ENCODE measurements at places on chromosomes 2 and 18. TPM values are rescaled to one million over a fixed set of nuclear protein-coding genes. Genes with fewer than 3 reads are reported as not detected.

- DNase-seq: no peak
Measured at GRCh38 chr2:88855620-88856408, 164.3 kb downstream of the RPIA start.

DNA sequence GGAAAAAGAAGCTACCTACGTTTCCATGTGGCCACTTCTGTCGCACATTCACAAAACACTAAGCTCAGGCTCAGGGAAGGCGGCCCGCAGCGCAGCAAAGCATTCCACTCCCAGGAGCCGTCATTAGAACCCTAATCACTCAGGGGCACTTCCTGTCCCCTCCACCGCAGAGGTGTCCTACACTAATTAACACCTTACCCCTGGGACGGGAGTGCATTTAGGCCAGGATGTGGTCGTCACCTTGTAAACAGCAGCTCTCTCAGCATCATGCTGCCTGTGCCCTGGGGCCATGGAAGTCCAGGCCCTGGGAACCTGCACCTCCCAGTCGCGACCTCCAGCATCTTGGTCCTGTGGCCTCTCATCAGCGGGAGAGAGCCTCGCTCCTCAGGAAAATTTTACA is 359.8 kb upstream of the SALL3 start:
- no peak for DNase-seq

DNA sequence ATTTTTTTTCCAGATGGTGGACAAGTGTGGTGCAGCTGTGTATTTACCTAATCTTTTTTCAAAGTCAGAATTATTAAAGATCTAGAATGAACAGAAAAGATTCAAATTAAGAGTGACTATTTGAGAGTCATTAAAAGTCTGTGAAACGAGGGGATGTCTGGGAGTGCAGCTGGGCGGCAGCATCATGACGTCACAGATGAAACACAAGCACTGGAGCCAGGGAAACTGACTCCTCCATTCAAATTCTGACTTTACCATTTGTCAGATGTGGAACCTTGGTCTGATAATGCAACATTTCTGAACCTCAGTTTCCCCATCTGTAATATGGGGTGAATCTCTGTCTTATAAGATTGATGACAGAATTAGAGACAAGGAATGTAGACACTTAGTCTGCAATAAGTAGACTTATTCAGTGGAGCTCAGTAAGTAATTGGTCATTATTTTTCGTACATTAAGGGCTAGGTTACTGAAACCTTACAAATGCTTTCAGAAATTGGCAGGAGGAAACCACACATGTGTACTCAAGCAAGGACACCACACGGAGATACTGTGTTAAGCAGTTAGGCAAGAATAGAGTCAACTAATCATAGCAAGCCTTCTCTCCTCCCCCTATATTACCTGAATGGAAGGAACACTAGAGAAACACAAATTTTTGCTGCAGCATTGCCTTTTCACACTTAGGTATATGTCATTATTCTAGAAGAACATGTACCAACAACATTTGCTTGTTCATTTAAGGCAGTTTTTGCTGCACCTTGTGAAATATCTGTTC is 27.8 kb upstream of the CXXC1 start:
- no peak for DNase-seq

DNA sequence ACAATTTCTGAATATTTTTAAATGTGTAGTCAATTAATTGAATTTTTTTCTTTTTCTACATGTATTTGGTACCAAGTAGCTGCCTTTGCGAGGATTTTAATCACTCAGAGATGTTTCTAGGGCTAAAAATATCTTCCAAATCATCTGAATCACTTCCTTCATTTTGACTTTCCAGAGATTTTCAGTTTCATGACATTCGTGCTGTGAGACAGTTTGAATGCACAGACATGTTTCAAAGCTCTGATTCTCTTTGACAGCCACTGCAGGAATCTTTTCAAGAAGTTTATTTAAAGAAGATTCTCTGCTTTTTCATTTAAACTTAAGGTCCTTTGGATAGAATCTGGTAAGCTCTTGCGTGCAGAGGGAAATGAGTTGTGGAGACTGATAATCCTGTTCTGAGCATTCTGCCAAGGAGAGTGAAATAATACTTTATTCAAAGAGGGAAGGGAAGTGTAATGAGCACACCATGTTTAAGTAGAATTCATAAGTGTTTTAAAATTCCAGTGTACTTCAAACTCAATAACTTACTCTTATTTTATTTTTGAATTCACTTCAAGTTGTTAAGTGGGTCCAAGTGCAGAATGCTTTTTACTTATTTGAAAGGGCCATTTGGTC is 9.7 kb downstream of the CYBRD1 start:
- no peak for DNase-seq

DNA sequence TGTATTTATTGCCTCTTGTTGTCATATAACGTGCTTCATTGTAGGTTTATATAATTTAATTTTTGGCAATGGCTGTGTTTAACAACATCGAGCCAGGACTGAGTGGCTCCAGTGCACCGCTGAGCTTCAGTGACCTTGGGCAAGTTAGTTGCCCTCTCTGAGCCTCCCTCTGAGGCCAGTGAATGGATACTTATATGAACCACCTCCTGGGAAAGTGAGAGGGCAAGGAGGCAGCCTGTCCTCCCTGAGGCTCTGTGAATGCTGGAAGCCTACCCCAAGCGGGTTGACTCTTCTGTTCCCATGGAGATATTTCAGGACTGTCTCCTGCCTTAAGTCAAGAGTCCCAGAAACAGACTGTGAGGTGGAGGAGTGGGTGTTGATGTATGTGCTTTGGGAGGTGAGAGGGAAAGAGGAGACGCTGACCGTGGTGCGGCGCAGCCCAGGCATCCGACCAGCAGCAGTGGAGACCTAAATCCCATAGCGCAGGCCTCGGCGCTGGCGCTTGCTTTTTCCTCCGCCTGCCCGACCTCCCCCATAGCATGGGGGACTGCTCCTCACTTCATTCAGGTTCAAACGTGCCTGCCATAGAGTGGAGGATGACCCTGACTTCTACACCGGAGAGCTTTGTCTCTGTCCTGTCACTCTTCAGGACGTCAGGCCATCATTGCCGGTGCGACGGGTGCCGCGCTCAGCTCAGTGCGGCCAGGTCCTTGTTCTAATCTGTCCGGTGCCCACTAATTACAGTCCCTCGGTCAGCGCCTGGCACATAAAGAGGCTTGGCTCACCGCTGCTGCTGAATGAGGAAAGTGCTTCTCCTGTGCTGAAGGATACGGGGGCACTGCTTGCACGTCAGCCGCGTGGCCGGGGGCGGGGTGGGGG is 167.3 kb upstream of the HS6ST1 start:
- DNase-seq: no peak

DNA sequence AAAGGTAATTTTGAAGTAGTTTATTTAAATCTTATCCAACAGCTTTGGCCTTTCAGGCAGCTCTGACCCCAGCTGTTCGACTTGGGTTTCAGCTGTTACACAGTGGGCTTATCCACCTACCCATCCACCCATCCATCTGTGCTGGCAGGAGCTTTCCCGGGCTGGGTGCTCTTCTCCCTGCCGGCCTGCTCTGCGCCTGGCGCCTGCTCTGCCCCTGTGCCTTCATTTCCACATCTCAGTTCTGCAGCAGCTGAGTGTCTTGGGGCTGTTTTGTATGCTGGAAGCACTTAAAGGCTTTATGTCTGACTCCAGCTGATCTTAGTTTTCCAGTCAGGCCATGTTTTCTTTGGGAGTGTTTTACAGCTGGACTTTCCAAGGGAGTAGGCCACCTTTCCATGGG is 24.2 kb downstream of the LDLRAD4 start:
- DNase-seq: no peak

- no peak for DNase-seq
Measured at GRCh38 chr2:149650006-149650405, 62.4 kb upstream of the MMADHC start.

DNA sequence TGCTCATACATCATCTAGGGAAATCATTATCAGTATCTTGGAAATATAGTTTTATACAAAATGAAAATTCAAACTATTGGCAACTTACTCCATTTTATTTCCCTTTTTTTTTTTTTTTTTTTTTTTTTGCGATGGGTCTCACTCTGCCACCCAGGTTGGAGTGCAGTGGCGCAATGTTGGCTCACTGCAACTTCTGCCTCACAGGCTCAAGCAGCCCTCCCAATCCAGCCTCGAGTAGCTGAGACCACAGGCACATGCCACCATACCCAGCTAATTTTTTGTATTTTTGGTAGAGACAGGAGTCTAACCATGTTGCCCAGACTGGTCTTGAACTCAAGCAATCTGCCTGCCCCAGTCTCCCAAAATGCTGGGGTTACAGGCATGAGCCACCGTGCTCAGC is 29.0 kb downstream of the OLA1 start:
- DNase-seq: no peak

The FSHR gene
- not detected for polyA plus RNA-seq

DNA sequence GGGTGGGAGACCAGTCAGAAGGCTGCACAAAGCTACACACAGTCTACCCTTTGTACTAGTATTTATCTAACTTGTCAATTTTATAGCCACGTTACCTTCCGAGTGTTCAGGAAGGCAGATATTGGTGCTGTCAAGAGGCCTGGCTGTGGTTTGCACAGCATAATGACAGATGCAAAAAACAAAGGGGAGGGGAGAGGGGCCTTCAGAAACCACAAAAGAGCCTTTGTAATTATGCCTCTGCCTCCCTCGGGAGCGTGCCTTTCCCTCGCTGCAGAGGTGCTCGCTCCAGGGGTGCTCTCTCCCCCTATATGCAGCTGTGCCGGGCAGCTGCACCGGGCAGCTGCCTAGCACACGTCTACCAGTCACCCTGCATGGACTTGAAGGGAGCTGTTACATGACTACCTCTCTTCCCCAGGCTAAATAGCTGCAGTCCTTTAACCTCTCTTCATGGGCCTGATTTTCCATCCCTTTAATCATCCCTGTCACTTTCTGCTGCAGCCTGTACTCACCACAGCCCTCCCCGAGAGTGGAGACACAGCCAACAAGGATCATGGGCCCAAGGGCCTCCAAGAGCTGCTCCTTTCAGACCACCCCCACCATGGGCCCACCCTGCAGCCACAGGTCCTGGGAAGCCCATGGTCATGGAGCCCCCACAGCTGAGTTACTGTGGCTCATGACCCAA is 168.4 kb upstream of the PKDCC start:
- peak; percentile 50 for DNase-seq

GRCh38 chr2:230922951-230923717 is 1.9 kb downstream of the GPR55 start:
- no peak for DNase-seq

GRCh38 chr2:182650704-182651103 is 65.4 kb upstream of the DNAJC10 start:
- DNase-seq: peak; percentile 16

DNA sequence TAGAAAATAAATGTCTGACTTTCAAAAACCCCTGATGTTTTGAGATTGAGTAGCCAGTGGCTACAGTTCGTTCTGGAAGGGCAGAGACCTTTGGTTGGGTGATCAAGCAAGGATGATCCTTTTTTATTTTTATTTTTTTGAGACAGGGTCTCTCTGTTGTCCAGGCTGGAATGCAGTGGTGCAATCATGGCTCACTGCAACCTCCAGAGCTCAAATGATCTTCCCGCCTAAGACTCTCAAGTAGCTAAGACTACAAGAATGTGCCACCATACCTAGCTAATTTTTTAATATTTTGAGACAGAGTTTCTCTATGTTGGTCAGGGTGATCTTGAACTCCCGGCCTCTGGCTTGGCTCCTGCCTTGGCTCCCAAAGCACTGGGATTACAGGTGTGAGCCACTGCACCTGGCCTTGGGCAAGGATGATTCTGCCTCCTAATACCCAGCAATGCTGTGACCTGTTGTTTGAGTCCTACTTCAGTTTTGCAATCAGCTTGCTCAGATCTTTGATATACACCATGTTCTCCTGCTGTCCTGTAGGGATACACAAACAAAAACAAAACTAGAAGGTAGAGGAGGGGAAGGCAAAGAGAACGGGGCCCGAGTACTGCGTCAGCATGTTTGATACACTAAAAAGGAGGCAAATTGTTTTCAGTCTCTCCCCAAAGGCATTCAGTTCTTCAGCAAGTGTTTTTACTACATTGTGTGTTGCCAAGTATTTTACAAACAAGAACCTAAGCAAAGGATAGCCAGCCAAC is 59.2 kb upstream of the LYPD6B start:
- no peak for DNase-seq

GRCh38 chr2:229083606-229084340 is 187.3 kb downstream of the PID1 start:
- DNase-seq: no peak

The YPEL5 gene
- polyA plus RNA-seq: 81.6 TPM

DNA sequence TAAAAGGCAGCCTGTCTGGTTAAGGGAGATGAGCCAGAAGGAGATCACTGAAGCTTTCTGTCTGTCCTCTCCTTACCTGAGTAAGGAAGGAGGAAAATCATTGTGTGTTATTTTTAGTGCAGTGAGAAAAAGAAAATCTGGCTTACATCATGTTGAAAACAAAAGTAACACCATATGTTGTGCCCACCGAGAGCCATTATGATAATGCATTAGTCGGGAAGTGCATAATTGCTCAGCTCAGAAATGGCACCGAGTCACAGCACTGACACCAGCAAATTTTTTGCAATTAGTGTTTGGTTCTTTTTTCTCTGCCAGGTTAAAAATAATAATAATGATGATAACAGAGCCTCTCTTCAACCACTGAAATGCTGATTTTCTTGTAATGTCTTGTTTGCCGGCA is 46.6 kb downstream of the HNMT start:
- no peak for DNase-seq

DNA sequence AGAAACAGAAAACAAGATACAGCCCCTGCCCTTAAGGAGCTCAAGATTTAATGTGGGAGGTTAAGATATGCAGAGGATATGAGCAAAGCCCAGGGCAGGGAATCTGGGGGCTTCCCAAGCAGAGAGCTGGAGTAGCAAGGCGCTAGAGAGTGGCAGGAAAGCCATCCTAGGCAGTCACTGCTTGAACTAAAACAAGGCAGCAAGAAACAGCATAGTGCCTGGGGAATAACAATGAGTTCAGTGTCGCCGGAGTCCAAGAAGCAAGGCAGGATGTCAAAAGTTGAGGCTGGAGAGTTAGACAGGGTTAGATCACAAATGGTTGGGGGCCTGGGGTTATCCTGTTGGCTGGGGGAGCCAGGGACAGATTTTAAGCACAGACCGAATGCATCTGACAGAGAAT is 24.6 kb downstream of the CDH2 start:
- no peak for DNase-seq

The MAB21L4 gene
- polyA plus RNA-seq: not detected

The MGAT4A gene
- 0.05 TPM for polyA plus RNA-seq

GRCh38 chr2:85541753-85542457 is 2.9 kb downstream of the MAT2A start:
- DNase-seq: no peak

DNA sequence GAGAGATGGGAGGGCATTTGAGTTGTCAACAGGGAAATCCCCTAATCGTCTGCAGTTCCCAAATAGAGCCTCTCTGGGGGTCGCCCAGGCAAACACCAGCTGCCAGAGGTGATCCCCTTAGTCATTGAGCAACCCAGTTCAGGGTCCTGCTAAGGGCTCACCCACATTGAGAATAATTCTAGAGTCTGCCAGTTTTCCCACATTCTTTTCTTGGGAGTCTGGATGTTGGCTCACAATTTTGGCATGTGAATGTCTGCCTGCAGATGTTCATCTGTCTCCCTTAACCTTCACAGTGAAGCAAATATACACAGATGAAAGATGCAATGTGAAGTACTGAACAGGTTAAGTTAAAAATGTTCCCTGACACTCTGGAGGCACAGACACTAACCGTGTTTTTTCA is 11.4 kb upstream of the SMIM21 start:
- DNase-seq: no peak

The LYPD6B gene
- 17.0 TPM for polyA plus RNA-seq

The NEB gene
- 0.05 TPM for polyA plus RNA-seq

Data from SK-N-SH (cell line).